Inflammatory macrophage (primary cell): ENCODE measurements at places on chromosomes 7 and 10.
A peak's percentile ranks its signal among the peaks of the same experiment; 100 is the strongest.

- no peak for DNase-seq
Observed at GRCh38 chr10:38112159-38112558, 18.0 kb downstream of the ZNF37A start.

DNA sequence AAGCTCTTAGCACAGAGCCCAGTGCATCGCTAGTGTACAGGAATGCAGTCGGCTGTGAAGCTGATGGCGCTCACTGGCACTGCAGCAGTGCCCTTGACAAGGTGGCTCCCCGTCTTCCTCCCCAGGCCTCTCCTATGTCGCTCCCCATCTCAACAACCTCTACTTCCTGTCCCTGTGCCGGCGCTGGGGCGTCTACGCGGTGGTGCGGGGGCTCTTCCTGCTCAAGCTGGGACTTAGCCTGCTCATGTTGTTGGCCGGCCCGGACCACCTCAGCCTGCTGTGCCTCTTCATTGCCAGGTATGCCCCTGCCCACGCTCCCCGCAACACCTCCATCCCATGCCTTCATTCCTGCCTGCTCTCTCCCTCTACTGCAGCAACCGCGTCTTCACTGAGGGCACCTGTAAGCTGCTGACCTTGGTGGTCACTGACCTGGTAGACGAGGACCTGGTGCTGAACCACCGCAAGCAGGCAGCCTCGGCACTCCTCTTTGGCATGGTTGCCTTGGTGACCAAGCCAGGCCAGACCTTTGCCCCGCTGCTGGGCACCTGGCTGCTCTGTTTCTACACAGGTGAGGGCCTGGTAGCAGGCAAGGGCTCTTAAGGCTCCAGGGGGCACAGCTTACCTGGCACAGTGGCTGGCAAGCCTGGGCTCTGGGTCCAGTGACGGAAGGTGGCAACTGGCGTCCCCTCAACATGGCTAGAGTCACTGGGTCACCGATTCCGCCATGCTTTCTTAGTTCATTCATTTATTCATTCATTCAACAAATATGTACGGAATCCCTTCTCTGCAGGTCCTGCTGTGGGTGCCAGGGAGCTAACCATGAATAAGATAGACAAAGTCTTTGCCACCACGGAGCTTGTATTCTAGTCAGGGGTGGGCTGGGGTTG is 22.3 kb upstream of the C10orf95 start:
- no peak for DNase-seq

DNA sequence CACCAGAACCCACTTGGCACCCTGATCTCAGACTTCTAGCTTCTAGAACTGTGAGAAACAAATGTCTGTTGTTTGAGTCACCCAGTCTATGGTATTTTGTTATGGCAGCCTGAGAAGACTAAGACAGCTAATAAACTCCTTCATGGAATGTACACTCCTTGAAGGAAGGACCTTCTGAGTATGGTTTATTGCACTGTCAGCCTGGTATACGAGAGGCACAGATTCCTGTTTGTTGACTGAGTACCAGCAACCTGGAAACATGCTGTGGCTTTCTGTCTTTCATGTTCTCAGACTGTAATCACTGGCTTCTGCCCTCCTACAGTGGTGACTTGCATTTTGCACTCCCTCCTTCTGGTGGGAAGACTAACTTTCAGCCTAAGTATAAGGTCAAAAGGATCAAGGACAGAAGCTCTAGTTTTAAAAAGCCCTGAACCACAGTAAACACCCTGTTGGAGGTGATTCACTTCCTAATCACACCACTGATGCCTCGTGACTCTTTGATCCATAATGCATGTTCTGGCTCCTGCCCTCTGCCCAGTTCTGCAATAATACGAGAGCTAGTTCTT is 319.0 kb upstream of the NPSR1 start:
- DNase-seq = no peak

GRCh38 chr10:91226093-91226492 is 5.6 kb downstream of the PCGF5 start:
- no peak for DNase-seq

DNA sequence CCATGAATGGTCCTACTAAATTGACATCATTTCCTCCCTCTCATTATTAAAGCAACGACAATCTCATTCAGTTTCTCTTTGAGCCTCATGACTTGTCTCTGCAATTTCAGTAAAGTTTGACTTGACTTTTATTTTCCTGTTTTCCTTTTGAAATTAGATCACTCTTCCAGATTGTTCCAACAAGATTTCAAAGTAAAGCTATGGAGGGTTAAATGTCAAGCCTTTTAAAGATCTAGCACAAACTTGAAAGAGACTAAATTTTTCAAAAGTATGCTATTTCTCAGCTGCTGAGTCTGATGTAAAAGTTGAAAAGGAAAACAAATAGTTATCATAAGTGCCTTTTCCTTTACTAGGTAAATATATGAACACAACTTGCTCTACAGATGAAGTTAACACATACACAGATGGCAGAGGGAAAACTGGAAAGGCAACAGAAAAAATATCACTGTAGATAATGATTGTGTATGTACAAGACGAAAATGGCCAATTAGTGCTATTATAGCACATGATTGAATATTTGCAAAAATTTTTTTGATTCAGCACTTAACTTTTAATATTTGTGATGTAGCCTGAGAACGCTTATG is 200.6 kb downstream of the WDR11 start:
- no peak for DNase-seq

GRCh38 chr10:15715619-15716227 is 4.0 kb downstream of the ITGA8 start:
- DNase-seq = no peak

GRCh38 chr7:108415821-108416536 is 40.3 kb downstream of the NRCAM start:
- DNase-seq = peak; percentile 17

GRCh38 chr7:93799750-93800357 is 90.7 kb downstream of the TFPI2 start:
- DNase-seq = no peak

DNA sequence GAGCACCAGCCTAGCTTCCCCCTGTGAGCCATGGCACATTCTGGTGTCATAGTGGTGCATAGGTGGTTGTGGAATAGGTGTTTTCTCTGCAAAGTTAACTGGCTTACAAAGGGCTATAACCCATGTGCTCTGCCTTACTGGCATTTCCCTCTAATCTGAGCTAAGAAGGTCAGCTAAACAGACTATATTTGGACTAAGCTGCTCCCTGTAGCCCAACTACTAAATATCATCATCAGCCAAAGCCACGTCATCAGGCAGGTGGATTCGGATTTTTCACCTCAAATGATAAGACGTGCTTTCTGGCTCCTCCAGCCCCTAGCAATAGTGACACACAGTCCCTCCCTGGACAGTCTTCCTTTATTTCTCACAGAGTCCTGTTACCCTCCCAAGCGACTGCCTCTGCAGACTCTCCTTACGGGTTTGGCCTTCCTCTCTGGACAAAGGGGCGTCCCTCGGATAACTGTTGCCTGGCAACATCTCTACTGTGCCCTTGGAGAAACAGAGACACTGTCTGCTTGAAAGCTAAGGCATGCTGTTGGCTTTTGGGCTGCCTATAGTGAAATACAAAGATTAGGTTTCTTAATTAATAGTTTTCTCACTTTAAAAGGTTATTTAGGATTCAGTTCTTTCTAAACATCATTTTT is 9.1 kb downstream of the SLC13A4 start:
- DNase-seq = no peak

DNA sequence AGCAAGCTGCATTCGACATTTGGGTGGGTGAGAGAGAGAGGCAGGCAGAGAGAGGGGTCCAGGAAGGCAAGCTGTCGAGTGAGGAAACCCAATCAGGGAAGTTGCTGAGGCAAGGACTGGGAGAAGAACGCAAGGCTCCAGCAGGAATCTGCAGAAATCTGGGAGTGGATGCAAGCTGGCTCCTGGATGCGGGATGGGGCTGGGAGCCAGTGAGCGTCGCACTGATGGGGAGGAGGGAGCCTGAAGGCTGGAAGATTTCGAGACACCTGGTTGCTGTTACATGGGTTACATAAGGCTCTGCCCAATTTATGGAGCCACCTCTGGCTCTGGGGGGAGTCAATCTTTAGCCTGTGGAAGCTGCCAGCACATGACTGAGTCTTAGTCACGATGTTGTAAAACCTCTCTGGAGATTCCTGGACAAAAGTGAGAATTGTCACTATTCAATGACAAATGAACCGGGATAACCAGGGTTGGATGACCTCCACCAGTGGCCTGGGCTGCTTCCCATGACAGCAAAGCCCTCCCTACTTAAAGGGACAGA is 51.1 kb upstream of the ADRB1 start:
- DNase-seq = no peak

DNA sequence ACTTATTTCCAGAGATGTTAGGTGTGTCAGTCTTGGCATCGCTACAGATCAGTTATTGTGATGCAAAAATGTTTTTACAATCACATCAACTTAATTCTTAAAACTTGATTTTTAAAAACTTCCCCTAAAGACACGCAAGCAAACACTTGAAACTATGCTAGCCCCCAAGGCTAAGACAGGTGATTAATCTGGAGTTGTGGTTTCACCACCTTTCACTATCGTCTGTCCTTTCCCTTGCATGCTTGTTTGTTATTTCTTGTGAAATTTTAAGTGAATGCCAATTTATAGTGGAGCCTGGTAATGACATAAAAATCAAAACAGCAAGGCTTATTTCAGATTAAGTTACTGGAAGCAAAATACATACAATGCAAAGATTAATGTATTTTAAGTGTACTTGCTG is 70.4 kb downstream of the SLC35B4 start:
- no peak for DNase-seq

GRCh38 chr7:28318101-28318762 is 94.1 kb upstream of the CREB5 start:
- DNase-seq = no peak
